Amniotic epithelial cell (primary cell): ENCODE measurements at places on chromosomes 13 and 19.
A peak's percentile ranks its signal among the peaks of the same experiment; 100 is the strongest.

- DNase-seq: no peak
Observed at GRCh38 chr19:54918499-54918898, 12.6 kb downstream of the NCR1 start.

DNA sequence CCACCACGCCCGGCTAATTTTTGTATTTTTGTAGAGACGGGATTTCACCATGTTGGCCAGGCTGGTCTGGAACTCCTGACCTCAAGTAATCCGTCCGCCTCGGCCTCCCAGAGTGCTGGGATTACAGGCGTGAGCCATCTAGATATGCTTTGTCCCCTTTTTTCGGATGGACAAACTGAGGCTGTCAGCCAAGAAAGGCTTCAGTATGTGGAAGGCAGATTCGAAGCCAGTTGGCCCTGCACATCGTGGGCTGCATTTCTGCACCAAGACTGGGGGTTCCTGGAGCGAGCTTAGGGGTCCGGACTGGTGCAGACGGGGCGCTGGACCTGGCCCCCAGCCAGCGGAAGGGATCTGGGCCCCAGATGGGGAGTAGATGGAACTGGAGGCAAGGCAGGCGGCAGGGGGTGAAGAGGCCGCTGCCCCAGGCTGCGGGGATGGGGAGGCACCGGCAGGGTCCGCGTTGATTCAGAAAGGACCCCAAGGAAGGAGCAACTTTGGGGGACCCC is 9.7 kb upstream of the JUND start:
- DNase-seq: no peak

DNA sequence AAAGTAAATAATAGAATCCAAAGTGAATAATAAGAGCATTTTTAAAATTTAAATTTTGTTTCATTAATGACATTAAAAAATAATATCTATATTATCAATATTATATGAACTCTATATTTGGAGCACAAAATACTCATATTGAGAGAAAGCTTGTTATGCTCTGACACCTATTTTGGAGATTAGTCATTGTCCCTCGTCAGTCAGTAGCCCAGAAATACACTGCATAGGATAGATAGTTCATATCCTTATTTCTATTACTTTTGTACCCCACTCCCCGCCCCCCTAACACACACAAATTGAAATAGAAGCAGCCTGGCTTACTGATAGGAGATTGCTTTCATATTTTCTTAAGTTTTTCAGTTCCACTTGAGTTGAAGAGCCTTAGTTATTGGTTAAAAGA is 652.8 kb downstream of the PCDH9 start:
- DNase-seq: no peak

DNA sequence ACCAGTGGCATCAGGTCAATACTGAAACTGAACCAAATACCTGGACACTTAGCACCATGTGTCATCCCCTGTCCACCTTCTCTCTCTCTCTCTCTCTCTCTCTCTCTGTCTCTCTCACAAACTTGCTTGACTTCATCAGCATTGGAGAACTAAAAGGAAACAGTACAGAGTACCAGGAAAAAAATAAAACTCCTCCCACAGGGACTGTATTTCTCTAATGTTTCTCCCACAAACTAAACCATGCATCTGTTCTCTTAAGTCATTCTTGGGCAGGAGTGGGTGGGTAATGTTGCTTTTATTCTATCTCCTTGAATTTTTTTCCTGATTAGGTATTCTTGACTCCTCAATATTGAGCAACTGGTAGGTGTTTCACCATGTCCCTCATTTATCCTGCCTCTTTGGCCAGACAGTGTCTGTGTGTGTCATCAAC is 112.9 kb upstream of the CACNA1A start:
- peak; percentile 49 for DNase-seq

DNA sequence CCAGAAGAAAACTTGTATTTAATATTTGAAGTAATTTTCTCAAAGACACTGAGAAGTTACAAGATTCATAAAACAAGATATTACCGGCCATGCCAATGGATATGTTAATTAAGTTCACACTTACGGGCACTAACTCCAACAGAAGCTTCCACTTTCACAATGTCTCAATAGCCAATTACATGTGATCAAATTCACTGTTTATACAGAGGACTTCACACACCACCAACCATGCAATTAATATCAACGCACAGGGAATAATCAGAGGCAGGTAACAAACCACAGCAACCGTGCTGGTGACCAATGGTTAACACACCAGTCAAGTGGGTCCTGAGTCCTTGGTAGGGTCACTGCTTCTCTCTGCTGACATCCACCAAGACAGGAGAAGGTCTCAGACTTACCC is 5.9 kb upstream of the ACOD1 start:
- DNase-seq: no peak

GRCh38 chr19:9354651-9355050 is 8.2 kb upstream of the ZNF177 start:
- no peak for DNase-seq

GRCh38 chr13:46934749-46935148 is 37.9 kb upstream of the HTR2A start:
- DNase-seq: no peak

DNA sequence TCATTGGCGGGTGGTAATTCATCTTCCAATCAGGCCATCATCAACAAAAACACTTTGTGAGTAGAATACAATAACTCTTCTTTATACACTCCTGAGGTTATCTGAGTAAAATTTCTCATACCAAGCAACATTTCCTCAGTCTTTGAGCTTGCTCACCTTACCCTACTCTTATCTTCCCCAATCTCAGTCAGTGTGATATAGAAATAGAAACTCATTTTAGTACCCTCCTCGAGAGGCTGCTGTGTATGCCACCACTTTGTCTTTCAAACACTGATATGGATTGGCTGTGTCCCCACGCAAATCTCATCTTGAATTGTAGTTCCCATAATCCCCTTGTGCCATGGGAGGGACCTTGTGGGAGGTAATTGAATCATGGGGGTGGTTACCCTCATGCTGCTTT is 209.7 kb downstream of the RBM26 start:
- no peak for DNase-seq

DNA sequence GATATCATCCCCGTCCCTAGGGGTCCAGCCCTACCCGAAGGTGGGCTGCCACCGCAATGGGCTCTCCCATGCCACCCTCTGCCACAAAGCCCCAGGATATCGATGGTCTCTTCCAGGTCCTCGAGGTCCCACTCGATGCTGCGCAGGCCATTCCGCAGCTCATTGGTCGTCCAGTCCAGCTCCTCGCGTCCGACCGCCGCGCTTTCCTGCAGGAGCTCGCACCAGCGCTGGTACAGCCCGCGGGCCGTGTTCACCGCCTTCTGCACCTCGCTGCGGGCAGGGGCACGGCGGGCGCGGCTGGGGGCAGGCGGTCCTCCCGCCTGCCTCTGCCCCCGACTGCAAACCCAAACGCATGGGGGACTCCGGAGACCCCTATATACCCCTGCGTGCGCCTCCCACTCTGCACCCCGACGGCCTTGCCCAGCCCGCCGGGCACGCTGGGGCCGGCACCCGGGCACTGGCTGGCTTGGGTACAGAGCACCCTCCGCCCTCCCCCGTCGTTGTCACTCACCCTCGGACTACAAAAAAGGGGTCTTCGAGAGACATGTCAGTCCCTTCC is 468 bp downstream of the STX10 start:
- DNase-seq: no peak

DNA sequence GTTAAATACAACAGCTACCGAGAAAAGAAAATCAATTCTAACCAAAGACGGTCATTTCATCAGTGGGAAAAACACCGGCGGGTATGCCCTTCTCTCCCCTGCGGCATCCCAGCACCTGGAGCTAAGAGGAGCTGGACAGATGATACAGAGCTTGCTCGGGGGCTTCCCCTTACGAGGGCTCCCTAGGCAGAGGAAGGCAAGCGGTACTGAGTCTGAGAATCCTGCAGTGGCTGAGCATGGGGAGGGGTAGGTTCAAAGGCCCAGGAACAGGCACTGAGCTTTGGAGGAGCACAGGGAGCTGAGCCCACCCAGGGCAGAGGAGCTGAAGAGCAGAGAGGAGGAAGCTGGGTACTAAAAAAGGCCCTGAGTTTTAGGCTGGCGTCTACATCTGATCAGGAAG is 12.7 kb downstream of the STK24 start:
- DNase-seq: no peak

DNA sequence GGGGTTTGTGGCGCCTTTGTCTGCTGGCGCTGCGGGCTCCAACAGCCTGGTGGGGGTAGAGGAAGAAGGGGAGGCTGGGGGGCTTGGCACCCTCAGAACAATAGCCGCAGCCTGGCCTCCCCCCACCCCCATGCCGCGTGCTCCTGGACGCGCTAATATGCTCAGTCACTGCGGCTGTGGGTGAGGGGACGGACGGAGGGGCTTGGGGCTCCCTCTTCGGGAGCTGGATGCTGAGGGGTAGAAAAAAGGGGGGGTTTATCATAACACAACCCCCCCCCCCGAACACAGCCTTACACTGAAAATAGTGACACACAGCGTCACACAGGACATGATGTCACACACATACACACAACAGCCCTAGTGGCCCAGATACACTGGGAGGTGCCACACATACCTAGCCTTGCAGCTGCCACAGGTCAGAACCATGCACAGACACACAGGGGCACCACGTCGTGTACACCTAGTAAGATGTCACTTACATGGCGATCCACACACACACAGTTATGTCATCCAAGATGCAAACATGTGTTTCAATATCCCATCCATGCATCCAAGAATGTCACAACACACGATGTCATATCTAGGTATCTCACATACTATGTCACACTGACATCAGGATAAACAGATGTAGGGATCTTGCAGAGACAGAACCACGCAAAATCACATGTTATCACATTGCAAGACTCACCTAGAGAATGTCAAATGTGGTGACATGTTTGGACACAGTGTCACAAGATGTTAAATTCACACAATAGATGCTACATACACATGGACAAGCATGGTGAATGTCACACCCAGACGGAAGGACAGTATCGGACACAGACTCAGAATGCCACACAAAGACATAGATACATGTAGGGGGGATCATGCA is 806 bp downstream of the MAST1 start:
- DNase-seq: no peak

DNA sequence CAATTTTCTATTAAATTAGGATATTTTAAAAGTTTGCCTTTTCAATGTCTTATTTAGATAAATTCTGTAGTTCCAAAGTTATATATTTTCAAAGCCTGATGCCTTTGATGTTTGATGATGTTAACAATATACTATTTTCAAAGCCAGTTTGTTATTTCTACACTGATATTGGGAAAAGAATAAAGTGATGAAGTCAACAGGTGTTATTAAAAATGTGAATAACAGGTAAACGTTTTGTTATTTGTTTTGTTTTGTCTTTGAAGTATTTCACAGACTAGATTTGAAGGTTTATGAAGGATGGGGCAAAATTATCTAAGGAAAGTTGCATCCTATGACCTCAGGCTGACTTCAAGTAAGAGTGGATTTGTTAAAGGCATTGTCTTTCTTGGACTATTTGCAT is 33.1 kb upstream of the ZNF420 start:
- no peak for DNase-seq

DNA sequence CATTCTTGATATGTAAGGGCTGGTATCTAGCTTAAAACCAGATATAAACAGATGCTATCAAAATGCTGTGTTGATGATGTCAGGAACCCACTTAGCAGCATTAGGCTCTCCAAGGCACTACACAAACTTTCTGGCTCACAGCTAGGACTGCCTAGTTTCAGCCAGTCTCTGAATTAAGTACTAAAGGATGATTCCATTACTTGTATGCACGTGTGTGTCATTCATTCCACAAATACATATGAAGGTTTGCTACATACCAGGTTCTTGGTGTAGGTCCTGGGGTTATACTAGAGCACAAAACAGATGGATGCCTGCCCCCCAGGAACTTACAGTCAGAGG is 151.5 kb downstream of the RGCC start:
- DNase-seq: no peak

GRCh38 chr13:35923347-35923746 is 207.8 kb downstream of the DCLK1 start:
- DNase-seq: peak; percentile 24

GRCh38 chr13:77784515-77784914 is 87.0 kb downstream of the SLAIN1 start:
- DNase-seq: no peak

- DNase-seq: peak; percentile 64
Observed at GRCh38 chr19:4456843-4457653, 546 bp downstream of the UBXN6 start.

GRCh38 chr13:20566468-20566897 is 474 bp upstream of the IFT88 start:
- DNase-seq: peak; percentile 82

DNA sequence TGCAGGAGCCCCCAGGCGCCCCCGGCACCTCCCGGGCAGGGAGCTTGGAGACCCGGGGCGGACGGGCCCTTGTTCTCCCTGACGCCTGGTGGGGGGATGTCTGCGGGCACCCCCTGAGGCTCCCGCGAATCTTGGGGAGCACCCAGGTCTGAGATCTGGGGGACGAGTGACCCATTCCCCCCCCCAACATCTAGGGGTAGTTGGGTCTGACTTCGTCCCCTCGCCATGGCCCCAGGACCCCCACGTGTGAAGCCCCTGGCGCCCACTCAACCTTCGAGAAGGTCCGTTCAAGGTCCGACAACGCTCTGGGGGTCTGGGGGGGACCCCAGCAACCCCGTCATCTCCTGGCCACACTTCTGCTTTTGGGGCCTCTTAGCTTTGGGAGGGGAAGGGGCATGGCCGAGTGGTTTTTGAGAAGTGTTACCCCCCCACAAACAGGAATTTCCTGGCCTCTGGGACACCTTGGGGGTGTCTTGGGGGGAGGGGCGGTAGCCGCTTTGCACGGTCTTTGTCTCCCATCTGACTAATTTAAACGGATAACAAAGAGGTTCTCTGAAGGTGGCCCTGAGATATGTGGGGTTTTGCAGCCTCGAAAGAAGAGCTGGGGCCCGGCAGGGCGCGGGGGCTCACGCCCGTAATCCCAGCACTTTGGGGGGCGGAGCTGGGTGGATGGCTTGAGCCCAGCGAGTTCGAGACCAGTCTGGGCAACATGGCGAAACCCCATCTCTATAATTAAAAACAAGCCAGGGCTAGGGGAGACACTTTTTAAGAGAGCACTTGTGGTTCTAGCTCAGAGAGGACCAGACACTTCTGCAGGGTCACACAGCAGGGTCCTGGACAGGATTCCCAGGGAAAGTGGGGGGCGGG is 608 bp downstream of the CNN2 start:
- no peak for DNase-seq

DNA sequence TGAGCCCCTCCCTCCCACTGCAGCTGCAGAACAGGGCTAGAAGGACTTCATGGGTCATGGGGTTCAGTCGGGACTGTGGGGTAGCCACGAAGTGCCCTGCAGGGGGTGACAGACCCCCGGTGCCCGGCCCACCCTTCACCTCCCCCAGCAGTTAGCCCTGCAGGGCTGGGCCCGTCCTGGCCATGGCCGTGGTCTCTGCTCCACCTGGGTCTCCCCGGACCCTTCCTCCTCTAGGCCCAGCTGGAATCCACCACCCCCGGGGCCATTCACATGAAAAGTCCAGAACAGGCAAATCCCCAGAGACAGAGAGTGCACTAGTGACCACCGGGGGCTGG is 17.3 kb downstream of the MKNK2 start:
- DNase-seq: no peak
